Activated CD8-positive, alpha-beta memory T cell treated with anti-CD3 and anti-CD28 coated beads, Interleukin-2, amount 10 ng/mL, durations not matched to agents 7 days and 5 days (primary cell): ENCODE measurements at places on chromosomes 7 and 10. TPM values are rescaled to one million over a fixed set of nuclear protein-coding genes. Genes with fewer than 3 reads are reported as not detected.

Gene TMEM139
- 1.7 TPM for total RNA-seq

Gene TMEM178B
- total RNA-seq = 1.9 TPM

Gene TCTN3
- 29.7 TPM for total RNA-seq

Gene GPR22
- total RNA-seq = not detected

Gene FRAT1
- total RNA-seq = 5.7 TPM
